ENCODE measurements at places on chromosomes 3 and 15.

GRCh38 chr3:147222291-147222690 is 184.1 kb downstream of the ZIC4 start:
- no peak for DNase-seq

DNA sequence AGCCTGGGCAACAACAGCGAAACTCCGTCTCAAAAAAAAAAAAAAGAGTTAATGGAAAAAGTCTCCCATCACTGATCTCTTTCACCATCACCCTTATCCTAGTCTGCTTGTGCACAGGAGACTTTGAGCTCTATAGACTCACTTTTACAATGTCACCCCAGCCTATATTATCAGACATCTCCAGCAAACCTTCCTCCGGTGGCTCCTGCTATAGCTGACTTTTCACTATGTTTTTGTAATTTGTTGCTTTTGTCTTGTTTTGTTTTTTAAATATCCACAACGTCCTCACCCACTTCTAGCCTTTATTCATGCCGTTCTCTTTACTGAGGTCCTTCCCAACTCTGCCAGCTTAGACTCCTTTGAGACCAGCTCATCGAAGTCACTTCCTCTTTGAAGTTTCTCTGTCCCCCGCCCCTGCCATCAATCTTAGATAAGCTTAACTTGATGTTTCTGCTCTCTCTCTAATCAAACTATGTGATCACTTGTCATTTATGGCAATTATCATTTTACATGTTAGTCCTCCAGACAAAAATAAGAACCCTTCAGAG is 82.7 kb upstream of the CHD2 start:
- DNase-seq = no peak

DNA sequence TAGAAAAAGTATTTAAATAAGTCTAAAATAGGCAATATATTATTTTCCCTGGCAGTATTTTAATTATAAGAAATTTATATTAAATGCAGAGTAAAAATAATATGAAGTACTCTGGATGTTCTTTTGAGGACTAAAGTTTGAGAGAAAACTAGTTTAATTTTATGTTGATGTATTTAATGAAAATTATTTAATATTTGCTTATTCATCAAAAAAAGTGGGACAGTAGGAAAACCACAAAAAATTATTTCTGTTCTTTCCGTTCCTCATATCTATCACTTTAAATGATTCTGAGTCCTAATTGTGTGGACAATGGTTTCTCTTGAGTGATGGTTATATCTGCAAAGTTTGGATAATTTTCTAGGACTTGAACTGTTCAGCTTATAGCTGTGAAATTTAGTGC is 147.2 kb upstream of the TNIK start:
- no peak for DNase-seq

DNA sequence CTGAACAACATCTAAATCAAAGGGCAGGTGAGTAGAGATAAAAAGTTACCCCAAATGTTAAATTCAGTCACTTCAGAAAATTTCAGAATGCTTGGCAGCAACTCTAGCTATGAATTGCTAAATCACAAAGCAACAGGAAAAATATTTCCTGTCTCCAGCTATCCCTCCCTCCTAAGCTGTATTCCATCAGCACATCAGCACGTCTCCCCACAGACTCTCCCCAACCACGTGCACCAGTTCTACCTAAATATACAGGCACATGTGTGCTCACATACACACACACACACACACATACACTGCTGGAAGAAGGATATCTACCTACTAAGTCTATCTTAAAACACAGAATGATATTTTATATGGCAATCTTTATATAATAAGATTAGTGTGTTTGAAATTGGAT is 177.1 kb upstream of the ARHGEF26 start:
- no peak for DNase-seq

GRCh38 chr15:70089692-70089971 is 8.1 kb downstream of the TLE3 start:
- DNase-seq = no peak

DNA sequence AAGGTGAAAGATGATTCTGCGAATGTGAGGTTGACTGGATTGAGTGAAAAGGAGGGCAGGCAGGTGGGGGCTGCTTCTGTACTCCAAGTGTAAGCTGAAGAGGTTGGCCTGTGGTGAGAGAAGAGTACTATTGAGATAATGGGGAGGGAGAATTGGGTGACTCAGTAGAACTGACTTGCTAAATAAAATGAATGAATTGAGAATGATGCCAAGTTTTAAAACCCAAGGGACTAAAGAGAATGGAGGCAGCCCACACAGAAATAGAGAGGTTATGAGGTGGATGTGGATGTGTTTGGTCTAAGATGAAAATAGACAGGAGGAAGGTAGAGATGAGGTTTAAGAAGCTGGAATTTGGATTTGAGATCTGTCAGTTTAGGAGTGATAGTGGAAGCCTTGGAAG is 5.9 kb downstream of the MME start:
- no peak for DNase-seq

DNA sequence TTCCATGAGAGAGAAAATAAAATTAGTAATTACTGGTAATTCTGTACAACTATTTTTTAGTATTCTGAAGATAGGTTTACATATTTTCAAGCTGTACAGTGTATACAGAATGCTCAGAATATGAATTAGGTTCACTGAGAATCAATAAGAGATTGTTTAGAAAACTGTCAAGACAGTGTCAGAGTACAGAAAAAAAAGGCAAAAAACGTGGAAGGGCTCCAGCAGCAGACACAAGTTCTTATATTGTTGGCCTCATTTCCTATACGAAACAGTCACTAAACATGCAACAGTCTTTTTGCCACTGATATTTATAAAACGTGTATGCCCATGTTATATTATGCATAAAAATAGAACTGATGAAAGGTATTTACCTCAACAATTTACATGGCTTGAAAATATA is 103.9 kb downstream of the ISL2 start:
- DNase-seq = no peak

DNA sequence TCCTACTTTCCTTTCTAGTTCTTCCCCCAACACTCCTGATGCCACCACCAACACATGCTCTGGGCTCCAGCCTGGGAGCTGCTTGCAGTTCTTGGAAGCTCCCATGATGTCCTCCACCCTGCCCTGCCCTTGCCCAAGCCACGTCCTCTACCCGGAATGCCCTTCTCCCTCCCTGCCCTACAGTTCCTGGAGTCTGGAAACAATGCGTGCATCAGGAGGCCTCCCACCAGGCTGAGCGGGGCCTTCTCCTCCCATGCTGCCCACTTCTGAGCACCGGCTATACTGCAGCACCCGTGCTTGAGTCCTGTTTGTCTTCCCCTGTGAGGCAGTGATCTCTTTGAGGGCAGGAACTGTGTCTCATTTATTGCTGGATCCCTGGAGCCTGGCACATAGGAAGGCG is 44.6 kb downstream of the DGKG start:
- DNase-seq = no peak

DNA sequence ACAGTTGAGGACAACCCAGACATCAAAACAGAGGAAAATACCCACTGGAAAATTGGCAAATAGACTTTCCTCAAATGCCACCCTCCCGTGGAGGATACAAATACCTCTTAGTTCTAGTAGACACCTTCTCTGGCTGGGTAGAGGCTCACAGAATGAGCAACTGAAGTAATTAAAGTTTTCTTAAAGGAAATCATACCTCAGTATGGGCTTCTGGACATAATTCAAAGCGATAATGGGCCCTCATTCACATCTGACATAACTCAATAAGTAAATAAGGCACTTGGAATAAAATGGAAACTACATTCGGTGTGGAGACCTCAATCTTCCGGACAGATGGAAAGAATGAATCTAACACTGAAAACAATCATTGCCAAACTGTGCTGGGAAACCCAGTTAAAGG is 115.2 kb upstream of the PLCL2 start:
- no peak for DNase-seq

GRCh38 chr3:190883973-190884832 is 21.7 kb upstream of the GMNC start:
- peak; percentile 40 for DNase-seq

- DNase-seq = peak; percentile 83
Measured at GRCh38 chr3:197298341-197298944, at the start of gene DLG1. Gene DLG1 (minus strand): TSS chr3:197298612. CDS start chr3:197297204, 1,408 bp downstream.

GRCh38 chr3:22244761-22245521 is 493.9 kb upstream of the ZNF385D start:
- DNase-seq = no peak

DNA sequence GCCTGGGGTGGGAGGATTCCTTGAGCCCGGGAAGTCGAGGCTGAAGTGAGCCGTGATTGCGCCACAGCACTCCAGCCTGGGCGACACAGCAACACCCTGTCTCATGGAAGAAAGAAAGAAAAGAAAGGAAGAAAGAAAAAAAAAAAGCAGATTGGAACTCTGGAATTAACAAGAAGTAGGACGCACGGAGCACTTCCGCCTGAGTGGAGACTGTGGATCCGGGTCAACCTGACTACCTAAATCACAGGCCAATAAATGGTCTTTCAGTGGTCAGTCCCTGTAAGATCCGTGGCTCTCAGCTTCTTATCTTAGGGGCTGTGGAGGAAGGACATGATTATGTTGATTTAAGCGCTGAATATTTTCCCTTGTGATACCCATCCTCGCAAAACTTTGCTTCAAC is 2.4 kb upstream of the PPARG start:
- DNase-seq = no peak

GRCh38 chr3:58514405-58514804 is 22.5 kb downstream of the KCTD6 start:
- DNase-seq = no peak

All from ovary (tissue), 10 donors.